Fibroblast of the aortic adventitia (primary cell): ENCODE measurements at places on chromosomes 2 and 18.

- DNase-seq = no peak
These were observed 137.7 kb upstream of the APCDD1 start for GRCh38 chr18:10316778-10317177.

- DNase-seq = no peak
These were observed 53.5 kb upstream of the SLC38A11 start for GRCh38 chr2:165008730-165009315.

- peak; percentile 36 for DNase-seq
These were observed 75.5 kb downstream of the SLC4A3 start for GRCh38 chr2:219702796-219703545.

DNA sequence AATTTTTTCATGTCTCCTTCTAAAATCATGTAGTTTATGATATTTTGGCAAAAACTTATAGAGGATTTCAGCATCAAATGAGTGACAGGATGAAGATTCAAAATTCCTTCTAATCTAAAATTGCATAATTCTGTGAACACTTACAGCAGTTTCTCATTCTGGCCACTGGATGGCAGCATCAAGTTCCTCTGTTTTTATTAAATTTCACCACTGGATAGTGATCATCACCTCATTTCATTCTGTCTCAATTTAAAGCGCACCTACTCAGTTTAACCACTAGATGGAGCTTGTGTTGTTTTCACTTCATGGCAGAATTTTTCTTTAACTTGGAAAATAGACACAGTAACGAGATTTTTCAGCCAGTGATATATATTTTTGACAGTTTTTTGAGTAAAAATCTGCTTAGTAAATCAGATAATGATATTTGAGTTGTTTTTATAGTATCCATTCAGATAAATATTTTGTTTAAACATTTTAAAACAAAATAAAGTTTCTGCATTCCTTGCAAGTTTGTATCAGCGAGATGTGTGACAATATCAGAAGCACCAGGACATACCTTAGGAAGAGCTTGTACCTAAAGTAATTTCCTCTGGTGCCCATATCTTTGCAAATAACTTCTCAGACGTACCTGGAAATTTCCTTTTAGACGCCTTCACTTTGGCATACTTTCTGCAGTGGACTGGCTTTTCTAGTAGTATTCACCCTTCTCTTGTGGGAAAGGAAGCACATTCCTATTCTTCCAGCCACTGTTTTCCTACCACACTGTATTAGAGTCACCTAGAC lies 94.7 kb upstream of the ARHGAP15 start:
- DNase-seq = peak; percentile 89

GRCh38 chr2:218252509-218253231 lies 8.1 kb upstream of the GPBAR1 start:
- DNase-seq = peak; percentile 35

- no peak for DNase-seq
These were observed 7.5 kb downstream of the ADCY3 start for GRCh38 chr2:24912523-24912922.

DNA sequence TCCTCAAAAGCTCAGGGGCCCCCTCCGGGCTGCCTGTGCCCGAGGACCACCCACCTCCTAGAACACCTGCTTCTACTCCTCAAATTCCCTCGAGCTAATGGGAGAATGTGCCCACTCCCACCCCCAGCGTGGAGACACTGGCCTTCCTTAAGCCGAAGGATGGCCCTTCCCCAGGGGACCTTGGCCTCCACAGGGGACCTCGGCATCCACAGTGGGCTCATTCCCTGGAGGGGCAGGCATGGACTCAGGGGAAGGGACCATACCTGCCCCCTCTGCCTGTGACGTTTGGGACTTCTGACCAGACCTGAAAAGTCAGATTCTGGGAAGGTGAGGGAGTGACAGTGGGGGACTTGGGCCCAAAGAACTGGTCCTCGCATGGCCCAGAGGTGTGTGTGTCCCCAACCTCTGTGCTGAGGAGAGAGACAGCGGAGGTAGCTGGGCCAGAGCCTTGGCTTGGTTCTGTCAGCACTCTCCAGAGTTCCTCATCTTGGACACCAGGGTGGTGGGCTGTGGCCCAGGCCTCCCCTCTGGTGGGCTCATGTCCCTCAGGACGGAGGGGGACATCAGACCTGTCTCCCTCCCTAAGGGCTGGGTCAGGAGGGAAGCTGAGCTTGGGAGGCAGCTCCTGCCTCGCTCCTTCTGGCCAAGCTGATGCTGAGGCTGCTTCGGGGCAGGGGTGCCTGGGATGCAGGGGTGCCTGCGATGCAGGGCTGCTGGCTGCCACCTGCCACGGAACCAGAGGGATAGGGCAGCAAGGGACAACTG lies 240.4 kb downstream of the HAUS1 start:
- DNase-seq = no peak

DNA sequence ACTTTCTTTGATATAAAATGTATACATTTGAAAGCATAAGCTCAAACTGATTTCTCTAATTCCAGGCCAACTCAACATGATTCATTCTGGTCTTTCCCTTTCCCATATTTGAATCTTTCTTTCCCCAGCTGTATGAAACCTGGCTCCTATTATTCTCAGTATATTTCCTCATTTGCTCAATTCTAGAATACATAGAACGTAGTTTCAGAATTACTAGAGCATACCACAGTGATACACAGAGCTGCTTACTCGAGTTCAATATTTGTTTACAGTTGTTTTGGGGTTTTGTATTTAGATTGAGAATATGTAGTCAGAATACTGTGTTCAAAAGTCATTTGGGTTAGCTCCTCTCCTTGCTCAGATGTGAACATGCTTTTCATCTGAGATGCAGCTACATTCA lies 43.0 kb downstream of the TNFRSF11A start:
- no peak for DNase-seq

DNA sequence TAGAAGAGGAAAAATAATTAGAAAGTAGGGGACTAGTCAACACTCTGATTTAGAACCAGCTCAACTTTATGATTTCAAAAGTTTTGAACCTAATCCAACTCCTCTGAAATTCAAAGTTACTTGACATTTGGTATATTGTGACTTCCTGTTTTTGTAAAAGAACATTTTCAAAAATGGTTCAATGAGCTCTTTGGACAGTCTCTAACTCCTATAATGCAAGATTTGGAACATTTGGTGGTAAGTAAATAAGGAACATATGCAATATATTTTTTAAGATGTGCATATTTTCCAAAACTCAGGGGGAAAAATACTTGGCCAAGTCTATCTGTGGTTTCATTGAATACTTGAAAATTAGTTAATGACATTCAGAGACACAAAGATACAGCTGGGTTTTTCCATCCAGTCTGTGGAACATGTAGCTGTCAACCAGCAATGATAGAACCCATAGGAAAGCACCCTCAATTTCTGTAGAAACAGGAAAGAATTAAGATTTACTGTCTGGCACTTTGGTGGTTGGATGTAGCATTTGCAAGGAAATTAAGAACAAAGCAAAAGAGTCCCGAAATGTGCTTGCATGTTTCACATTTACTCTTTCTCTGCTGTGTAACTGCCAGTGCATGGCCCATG lies 17.0 kb upstream of the ANKRD44 start:
- DNase-seq = no peak

DNA sequence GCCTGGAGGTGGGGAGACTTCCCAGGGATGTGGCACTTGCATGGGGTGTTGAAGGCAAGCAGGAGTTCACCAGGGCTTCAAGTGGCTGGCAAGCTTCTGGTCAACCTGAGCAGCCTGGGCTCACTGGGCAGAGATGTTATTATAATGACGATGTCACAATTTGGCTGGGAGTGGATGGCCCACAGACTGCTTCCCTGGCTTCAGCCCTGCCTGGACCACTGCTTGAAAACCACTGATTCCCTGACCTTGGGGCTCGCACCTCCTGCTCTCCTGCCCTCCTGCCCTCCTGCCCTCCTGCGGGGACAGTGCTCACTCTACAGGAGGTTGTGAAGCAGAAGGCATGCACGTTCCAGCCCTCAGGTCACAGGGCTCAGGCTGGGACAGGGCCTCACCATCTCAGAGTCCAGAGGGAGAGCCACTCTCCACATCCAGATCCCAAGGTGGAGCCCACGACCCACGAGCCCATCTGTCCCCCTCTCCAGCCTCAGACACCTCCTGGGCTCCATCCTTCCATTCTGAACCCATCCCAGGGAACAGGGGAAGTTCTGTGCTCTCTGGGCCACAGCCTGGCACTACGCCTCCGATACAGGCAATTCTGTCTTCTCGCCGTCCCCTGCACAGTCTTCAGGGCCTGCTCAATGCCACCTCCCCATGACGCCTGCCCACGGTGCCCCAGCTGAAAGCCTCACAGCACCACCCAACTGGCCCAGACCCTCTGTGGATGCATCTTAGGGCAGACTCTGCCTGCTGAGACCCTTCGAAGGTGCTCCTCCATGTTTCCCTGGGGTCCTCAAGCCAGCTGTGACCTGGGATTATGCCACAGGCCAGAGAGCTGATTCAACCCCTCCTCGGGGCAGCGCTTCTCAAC lies 241.6 kb upstream of the RAB6C start:
- no peak for DNase-seq

DNA sequence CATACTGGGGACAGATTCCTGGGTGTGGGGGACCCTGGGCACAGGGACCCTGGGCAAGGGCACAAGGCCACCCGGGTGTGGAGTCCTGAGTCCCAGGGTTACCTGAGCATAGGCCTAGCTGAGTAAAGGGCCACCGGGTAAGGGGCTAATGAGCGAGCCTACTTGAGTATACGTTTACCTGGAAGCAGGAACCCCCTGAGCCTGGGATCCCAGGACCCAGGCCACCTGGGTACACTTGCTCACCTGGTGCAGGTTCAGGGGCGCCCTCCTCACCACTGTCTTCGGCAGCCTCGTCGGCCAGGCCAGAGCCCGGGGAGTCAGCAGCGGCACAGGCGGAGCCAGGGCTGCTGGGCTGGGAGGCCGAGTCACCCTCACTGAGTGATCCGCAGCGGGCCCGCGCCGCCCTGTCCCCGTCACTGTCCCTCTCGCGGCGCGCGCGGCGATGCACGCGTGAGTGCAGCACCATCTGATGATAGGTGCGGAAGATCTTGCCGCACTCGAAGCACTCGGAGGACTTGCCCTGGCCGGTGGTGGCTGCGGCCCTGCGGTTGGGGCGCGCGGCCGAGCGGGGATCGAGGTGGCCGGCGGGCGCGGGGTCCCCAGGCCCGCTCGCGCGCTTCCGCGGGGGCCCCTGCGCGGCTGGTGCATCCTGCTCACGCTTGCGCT lies 53.9 kb downstream of the ZNF516 start:
- DNase-seq = no peak

DNA sequence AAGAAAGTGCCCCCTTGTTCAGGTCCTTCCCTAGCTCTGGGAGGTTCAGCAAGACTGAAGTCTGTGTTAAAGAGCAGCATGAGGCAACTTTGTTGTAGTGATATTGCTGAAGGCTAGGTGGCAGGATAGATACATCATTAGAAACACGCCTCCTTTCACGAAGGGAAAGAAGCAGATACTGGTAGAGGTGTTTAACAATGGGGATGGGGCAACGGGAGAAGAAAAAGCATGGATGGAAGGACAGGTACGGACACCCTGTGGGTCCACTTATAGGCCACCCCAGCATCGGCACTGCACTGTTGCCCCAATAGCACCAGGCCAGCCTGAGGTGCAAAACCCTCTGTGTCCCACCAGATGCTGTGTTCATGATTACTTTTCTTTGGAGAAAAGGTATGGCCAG lies 3.5 kb upstream of the IGFBP5 start:
- DNase-seq = peak; percentile 76

- no peak for DNase-seq
These were observed 91.3 kb upstream of the SEC11C start for GRCh38 chr18:59048378-59048777.

- peak; percentile 53 for DNase-seq
These were observed 106.7 kb downstream of the ADCYAP1 start for GRCh38 chr18:1011349-1011748.

DNA sequence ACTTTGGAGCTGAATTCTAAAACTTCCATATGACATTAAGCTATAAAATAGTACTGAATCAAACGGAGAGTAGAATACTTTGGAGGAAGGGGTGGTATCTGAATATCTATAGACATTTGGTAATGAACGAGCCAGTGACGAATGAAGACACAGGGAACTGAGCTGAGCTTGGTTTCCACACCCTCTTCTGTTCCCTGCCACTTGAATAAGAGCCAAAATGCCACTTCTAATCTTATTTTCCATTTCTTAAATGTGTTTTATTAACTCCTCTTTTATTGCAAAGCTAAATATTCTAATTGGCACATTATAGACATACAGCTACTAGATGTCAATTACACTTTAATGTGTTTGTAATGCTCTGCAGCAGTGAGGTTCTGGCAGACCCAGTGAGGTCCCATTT lies 76.1 kb downstream of the AFF3 start:
- no peak for DNase-seq

- no peak for DNase-seq
These were observed 98.6 kb upstream of the CABLES1 start for GRCh38 chr18:23036660-23037201.

DNA sequence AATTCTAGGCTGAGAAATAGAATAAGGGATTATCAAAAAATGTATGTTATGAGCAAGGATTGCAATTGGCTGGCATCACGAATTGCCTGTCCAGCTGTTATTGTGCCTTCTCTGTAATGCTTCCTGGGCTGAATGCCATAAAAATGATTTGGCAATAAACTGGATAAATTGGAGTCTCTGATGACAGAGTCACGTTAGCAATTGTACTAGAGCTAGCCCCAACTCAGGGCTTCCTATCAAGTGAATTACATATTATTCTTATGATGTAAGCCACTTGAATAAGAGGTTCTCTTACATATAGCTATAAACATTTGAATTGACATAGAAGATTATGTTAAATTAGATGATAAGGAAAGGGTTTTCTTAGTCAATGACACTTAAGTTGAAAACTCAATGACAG lies 607.5 kb upstream of the REG3G start:
- no peak for DNase-seq

DNA sequence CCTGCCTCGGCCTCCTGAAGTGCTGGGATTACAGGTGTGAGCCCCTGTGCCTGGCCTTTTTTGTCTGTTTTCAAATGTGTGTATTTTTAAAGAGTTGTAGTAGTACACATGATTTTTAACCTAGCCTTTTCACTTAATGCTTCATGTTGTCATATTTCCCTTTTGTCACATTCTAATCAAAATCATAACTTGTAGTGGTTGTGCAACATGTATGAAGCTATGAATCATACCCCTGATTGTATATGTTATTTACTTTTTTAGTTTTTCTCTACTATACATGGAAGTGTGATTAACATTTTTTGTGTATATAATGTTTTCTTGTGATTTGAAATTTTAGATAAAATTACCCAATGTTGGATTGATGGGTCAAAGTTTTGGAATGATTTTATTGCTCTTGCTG lies 8.5 kb downstream of the GEN1 start:
- DNase-seq = no peak

GRCh38 chr18:24342347-24342746 lies 55.3 kb downstream of the OSBPL1A start:
- no peak for DNase-seq

GRCh38 chr2:19573784-19574183 lies 215.4 kb upstream of the OSR1 start:
- no peak for DNase-seq

GRCh38 chr2:234002281-234002680 lies 48.2 kb upstream of the SPP2 start:
- no peak for DNase-seq
